GM12892 (cell line): ENCODE measurements at places on chromosomes 6 and 20.

DNA sequence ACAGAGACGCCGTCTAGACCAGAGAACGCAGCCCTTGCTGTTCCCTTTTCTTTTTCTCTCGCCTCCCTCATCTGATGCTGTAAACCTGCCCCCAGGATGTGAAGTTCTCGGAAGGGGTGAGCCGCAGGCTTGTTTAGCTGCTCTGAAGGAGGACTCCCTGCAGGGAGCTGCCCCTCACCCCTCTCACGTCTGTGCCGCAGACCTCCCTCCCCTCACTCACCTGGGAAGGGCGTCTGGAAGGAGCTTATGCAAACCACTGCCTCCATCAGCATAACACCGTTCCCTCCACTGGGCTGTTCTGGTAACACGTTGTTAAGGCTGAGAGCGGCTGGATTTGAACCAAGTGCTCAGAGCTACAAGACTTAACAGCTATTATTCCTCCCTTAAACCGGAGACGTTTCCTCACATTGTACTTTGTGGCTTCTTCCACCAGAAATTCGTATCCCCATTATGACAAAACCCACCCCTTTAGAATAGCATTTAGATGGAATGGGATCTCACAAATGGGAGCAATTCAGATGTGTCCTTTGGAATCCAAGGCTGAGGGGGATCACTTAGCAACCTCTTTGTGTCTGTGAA is 99.8 kb downstream of the SMOC2 start:
- no peak for DNase-seq

DNA sequence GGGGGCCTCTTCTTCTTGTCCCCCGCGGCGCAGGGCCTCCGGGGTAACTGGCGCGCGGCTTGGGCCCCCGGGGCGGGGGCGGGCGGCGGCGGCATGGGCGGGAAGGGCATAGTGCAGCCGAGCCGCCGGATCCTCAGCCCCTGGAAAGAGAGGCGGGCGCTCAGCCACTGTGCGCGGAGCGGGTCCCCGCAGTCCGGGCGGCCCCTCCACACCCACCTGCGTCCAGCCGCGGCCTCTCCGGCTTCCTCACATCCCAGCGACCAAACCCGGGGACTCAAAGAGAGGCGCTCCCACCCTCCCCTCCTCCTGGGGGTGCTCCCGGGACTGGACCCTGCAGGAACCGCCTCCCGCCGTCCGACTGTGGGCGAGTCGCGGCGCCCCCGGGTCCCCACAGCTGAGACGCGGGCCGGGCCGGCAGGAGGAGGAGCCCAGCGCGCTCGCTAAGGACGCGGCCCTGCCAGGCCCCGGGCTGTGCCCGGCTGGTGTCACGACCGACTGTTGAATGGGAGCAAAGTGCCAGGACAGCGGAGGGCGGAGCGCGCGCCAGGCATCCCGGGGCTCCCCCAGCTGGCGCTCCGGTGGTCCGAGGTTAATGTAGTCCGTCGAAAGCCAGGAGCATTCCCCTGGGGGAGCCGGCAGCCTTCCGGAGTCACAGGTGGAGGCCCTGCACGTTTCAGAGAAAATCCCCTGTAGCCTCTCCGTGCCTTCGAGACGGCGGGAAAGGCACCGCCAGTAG is at the start of gene PRR18:
TSS of gene PRR18 (minus strand) at position 360 of the 736 bp plus-strand sequence. CDS start at position 110, 250 bp downstream.
- DNase-seq = no peak

DNA sequence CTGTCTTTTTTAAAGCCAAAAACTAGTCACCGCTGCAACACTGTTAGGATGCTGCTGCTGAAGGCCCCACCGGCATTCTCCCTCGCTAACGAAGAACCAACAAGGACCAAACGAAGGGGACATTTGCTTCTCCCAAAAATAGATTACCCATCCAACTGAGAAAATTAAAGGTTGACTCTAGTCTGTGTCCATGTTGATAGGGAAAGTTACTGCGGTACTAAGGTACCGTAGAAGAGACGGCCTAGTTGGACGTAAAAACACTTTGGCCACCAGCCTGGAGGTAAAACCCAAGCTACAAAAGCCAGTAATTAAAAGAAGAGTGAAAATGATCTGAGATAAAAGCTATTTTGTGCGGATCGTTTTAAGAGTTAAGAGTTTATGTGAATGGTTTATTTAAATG is 11.8 kb upstream of the FOXF2 start:
- DNase-seq = no peak

- DNase-seq = no peak
These were observed 13.9 kb downstream of the DEF6 start for GRCh38 chr6:35311390-35312075.

- no peak for DNase-seq
These were observed 8.0 kb upstream of the PTPN1 start for GRCh38 chr20:50501972-50502745.

- DNase-seq = no peak
These were observed 187.1 kb downstream of the SOX4 start for GRCh38 chr6:21780679-21781078.

GRCh38 chr6:90105506-90106170 is 191.0 kb downstream of the BACH2 start:
- no peak for DNase-seq

DNA sequence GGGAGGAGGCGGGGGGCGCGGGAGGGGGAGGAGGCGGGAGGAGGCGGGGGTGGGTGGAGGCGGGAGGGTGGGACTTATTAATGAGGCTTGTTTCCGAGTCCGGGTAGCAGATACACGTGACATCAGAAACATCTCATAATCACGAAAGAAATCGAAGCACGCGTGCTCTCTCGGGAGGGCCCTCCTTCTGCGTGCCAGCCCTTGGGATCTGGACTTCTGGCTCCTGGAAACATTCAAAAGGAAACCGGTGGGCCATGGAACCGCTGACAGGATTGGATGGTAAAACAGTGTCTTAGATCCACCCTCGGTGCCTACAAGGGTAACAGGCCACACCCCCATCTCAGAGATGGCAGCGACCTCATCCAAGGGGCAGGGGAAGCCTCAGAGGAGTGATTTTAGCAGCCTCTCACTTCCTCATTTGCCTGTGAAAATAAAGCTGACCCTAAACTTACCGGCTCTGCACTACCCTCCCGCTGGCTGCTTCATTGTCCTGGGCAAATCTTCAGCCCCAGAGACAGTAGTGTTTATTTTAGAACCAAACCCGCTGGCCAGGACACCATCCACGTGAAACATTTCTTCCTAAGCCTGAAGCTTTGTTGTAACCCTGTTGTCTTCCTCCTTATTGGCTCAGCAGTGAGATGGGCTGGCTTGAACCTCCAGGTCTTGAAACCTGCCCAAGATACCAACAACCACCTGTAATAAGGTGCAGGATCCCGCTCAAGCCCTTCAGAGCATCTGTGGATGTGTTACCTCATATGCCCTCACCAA is 97.5 kb downstream of the PSMG4 start:
- peak; percentile 60 for DNase-seq

GRCh38 chr6:37938909-37939308 is 119.4 kb downstream of the ZFAND3 start:
- DNase-seq = no peak

- DNase-seq = no peak
These were observed 111.9 kb downstream of the CEBPB start for GRCh38 chr20:50302341-50303057.

DNA sequence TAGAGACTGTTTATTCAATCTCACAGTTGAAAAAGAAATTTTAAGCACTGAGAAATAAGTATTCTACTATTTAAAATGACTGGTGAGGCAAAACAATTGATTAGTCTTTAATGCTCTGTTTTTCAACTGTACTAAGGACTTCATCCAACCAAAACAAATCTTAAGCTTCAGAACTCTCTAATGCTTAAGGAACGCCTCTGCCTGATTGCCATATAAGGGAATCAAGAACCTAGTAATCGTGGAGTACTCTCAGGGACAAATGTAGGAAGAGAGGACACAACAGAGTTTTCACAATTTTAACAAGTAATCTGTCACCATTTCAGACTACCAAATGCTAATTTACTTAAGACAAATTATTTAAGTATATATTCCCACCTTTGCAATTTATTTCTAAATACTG is 16.1 kb downstream of the FBXO30 start:
- no peak for DNase-seq

DNA sequence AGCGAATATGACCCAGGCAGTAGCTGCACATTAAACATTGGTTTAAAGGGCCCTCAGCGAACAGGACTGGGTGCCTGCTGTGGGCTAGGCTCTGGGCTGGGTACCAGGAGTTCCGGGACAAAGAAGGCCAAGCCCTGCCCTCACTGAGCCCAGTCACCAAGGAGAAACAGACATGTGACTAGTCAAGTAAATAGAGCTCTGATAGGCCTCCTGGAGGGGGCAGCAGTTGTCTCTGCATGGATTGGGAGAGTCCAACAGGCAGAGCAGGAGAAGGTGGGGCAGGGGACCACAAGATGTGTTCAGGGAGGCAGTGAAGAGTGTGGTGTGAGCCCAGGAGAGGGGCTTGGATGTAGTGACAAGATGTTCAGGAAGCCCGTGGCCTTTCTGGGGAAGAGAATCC is 3.1 kb downstream of the HM13 start:
- no peak for DNase-seq

GRCh38 chr20:53914781-53915445 is 155.5 kb downstream of the BCAS1 start:
- no peak for DNase-seq

DNA sequence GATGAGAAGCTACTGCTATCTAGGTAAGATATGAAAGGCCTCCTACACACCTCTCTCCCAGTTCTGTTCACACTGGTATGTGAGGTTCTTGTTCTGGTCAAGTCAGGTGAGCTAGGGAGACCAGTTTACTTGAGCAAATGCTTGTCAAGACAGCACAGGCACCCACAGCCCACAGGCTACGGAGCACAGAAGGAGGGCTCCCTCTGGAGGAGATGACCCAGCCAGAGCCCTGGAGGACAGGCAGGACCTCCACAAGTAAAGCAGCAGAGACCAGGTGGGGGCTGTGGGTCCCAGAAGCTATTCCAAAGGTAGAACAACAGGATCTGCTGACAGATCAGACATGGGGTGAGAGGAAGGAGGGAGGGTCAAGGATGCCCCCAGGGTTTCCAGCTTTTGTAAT is 13.2 kb downstream of the MMP24OS start:
- DNase-seq = no peak

DNA sequence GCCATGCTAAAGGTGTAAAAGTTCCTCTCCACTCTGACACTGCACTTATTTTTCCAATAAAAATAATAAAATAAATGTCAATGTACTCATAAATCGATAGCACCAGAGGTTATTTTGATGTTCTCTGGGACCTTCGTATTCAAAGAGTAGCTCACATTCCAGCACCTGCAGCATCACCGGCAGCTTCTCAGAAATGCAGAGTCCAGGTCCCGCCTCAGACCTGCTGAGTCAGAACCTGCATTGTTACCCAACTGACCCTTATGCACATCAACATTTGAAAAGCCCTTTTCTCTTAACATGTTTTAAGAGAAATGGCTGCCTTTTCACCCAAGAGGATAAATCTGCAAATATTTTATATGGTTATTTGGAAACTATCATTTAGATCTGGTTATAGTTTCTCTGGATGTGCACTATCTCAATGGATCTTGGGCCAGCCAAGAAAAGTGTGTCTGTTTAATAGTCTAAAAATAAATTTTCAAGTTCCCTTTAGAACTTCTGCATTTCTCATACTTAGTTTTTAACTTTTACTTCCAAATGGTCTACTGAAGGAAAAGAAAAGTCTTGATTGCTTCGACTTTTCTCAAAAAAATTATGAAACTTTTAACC is 216.2 kb upstream of the PRDM1 start:
- no peak for DNase-seq

- DNase-seq = no peak
These were observed 43.8 kb downstream of the REV3L start for GRCh38 chr6:111439171-111439570.

- DNase-seq = no peak
These were observed 15.2 kb downstream of the CHMP4B start for GRCh38 chr20:33826270-33826897.

DNA sequence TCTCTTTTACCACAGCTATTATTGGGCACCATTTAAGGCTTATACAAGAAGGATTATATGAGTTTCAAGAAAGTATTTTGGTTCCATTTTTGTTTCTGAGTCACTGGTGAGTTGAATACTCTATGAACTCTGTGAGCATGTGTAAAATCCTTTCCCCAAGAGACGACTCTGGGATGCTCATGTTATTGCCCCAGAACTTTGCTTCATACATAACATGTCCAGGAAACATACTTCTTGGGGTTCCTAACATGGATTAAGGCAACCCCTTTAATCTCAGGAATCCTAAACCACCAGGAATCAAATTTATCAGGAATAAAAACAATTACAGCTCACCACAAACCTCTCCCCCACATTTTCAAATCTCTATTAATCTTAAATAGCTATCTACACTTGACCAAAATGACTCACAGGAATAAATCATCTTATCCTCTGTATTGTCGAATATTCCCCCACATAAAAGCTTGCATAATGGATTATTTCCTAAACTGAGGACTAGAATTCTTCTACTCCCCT is 117.5 kb upstream of the COL21A1 start:
- no peak for DNase-seq

DNA sequence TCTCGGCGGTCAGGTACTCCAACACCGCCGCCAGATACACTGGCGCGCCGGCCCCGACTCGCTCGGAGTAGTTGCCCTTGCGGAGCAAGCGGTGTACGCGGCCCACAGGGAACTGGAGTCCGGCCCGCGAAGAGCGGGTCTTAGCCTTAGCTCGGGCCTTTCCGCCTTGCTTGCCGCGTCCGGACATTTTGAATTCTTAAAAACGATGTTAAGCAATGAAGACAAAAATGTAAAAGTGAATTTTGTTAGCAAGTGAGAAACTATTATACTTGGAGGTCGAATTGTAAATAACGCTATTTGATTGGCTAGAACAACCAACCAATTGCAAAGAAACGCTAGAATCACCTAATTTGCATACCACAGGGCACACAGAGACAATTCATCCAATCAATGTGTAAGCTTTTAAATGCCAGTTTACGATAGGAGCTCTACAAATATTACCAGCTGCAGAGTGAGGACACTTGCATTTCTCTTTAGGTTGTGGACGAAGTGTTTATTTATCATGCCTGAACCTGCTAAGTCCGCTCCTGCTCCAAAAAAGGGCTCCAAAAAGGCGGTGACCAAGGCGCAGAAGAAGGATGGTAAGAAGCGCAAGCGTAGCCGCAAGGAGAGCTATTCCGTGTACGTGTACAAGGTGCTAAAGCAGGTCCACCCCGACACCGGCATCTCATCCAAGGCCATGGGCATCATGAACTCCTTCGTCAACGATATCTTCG is 112.0 kb downstream of the HFE start:
- DNase-seq = no peak

- no peak for DNase-seq
These were observed 11.0 kb downstream of the ENTPD6 start for GRCh38 chr20:25206548-25206947.

DNA sequence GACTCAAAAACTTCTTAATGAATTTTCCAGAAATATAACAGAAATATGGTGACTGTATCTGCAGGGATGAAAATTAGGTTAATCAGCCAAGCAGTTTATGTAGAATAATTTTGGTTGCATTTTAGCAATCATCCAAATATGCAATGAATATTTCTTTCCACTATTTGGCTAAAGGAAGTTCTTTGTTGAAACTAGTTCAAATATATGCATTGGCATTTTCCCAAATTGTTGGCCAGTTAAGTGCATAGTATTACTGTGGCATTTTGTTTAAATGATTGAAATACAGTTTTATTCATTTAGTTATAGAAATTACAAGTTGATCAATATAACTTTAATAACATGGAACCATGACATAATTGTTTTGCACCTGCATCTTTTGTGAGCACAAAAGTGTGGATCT is 115.5 kb downstream of the DOK5 start:
- DNase-seq = no peak

- no peak for DNase-seq
These were observed 19.6 kb upstream of the ABT1 start for GRCh38 chr6:26576929-26577719.

GRCh38 chr20:25145131-25145530 is 50.4 kb upstream of the ENTPD6 start:
- no peak for DNase-seq

- DNase-seq = peak; percentile 42
These were observed 16.8 kb upstream of the ARFGEF2 start for GRCh38 chr20:48904566-48905296.
